ENCODE measurements at places on chromosomes 1 and 21. TPM values are rescaled to one million over a fixed set of nuclear protein-coding genes. Genes with fewer than 3 reads are reported as not detected.

DNA sequence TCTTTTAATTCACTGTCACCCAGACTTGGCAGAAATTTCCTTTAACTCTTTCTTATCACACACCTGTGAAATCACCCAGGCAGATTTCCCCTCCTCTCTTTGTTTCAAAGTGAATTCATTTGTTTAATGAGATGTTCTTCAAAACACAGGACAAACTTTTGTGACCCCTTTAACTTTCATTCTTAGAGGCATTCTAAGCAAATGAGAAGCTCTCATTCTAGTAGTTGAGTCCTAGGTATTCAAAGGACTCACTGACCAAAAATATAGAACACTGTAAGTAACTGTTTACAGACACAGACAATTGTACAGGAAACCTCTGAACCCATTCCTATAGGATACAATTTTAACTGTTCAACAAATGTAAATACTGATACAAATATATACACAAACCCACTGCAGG lies 16.9 kb downstream of the LRRC8C start:
- H3K27me3 ChIP-seq = no peaks in the 10 kb centered on the region
- no peak for DNase-seq
- no peak overlapping the region for H3K27ac ChIP-seq
- H3K4me1 ChIP-seq = no peaks in the 10 kb centered on the region
- no peaks in the 10 kb centered on the region for H3K36me3 ChIP-seq

DNA sequence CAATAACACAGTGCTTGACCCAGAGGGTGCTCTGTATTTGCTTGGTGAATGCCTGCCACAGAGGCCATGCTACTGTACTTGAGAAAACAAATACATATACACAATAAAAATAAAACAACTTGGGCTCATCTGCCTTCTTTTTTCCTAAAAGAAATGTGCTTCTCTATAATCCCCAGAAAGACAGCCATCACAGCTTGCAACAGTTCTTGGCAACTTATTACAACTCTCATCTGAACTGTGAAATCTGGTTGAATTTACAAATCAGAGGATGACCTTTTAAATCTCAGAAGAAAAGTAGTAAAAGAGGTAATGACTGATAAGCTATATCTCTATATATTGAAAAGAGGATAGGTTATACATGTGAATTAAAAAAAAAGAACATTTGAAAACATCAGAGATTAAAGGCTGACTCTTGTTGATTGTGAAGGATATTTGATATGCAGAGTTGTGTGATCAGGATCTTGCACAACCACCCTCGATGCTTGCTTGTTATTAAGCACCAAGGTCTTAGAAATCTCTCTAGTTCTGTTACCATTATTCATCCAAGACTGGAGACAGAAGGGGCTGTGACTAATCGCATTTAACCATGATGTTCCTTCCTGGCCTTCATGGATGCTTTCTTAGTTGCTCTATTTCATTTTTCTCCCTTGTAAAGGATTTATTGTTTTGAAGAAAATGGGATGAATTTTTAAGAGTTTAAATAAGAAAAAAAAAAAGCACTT lies 213.4 kb downstream of the APP start:
- H3K27me3 ChIP-seq = no peaks in the 10 kb centered on the region
- no peak overlapping the region for H3K27ac ChIP-seq
- no peak overlapping the region for H3K4me3 ChIP-seq
- DNase-seq = no peak

The TACSTD2 gene
- polyA plus RNA-seq = 0.02 TPM

The H3-3A gene
- polyA plus RNA-seq = 315 TPM

GRCh38 chr1:203599875-203600781 lies 26.5 kb upstream of the ATP2B4 start:
- no peaks in the 10 kb centered on the region for H3K36me3 ChIP-seq
- no peak overlapping the region for H3K27ac ChIP-seq
- H3K27me3 ChIP-seq = no peaks in the 10 kb centered on the region
- no peak overlapping the region for H3K4me3 ChIP-seq

The TEDDM1 gene
- not detected for polyA plus RNA-seq

DNA sequence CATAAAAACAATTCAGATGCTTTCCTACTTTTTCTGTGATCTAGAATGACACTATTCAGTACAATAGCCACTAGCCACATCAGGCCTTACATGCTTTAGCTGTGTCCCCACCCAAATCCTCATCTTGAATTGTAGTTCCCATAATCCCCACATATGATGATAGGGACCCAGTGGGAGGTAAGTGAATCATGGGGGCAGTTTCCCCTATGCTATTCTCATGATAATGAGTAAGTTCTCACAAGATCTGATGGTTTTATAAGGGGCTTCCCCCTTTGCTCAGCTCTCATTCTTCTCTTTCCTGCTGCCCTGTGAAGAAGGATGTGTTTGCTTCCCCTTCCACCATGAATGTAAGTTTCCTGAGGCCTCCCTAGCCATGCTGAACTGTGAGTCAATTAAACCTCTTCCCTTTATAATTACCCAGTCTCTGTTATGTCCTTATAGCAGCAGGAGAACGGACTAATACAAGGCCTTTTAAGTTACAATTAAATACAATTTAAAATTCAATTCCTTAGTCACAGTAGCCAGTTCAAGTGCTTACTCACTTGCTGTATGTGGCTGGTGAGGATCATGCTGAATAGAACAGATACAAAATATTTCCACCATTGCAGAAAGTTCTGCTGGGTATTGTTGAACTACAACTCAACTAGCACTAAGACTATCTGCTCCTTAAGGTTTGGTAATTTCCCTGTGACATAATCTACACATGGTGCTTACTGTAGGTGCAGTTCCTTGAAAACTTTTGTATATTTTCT lies 106.7 kb downstream of the SCMH1 start:
- H3K4me1 ChIP-seq = no peaks in the 10 kb centered on the region
- DNase-seq = no peak
- no peak overlapping the region for H3K4me3 ChIP-seq
- H3K27ac ChIP-seq = no peak overlapping the region
- H3K36me3 ChIP-seq = peaks cover 27% of the 10 kb centered on the region

DNA sequence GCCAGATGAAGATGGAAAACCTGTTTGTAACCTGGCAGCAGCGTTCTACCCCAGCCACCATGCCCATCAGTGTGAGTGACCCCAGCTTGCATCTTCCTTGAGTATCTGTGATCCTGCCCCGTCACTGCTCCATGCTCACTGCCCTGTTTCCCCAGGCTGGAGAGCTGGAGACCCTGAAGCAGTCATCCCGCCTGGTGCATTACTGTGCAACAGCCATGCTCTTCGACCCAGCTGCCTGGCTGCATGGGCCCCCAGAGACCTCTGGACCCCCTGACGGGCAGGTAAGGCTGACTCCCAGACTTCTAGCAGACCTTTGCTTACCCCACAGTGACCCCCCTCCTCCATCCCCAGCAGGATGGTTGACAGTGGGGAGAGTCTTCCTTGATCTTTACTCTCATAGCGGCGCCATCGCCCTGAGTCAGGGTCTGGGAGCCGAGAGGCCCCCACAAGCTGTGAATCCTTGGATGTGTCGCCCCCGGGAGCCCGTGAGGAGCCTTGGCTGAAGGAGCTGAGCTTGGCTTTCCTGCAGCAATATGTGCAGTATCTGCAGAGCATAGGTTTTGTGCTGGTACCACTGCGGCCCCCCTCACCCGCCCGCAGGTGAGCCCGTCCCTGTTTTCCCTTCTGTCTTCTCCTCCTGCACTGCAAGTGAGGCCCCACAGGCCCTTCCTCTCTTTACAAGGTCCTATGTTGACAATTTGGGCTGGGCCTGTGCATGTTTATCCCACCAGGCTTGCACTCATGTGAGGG lies 10.4 kb downstream of the HYI start:
- H3K27ac ChIP-seq = no peak overlapping the region
- H3K4me1 ChIP-seq = no peaks in the 10 kb centered on the region
- DNase-seq = no peak
- peaks cover 84% of the 10 kb centered on the region for H3K36me3 ChIP-seq
- H3K4me3 ChIP-seq = no peak overlapping the region

The RAD54L gene
- polyA plus RNA-seq = 11.5 TPM

DNA sequence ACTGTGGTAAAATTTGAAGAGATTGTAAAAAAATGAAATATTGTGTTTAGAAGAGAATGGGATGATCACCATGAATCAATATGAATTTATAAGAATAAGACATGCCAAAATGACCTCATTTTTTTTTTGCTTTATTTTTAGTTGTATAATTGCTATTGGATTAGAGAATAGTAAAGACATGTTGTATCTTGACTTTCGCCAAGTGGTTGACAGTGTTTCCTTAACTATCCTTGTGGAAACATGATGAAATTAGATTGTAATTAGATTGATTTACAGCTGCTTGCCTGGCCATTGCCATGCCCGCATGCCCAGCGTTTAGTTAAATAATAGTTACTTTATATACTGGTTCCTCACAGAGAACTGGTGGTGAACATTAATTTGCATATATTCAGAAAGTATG lies 154.9 kb downstream of the MAGI3 start:
- H3K27ac ChIP-seq = peak overlapping the region; percentile 79
- peaks cover 27% of the 10 kb centered on the region for H3K4me1 ChIP-seq
- DNase-seq = peak; percentile 17
- no peaks in the 10 kb centered on the region for H3K36me3 ChIP-seq

DNA sequence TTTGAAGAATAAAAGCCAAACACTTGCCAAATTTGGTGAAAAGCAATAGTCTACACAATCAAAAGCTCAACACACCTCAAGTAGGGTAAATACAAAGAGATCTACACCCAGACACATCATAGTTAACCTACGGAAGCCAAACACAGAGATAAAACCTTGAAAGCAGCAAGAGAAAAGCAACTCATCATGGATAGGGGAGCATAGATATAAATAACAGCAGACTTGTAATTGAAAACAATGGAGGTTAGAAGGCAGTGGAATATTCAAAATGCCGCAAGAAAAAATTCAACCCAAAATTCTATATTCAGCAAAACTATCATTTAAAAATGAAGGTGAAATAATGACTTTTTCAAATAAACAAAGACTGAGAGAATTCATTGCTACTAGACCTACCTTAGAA lies 105.1 kb downstream of the ITSN1 start:
- DNase-seq = peak; percentile 6
- H3K27ac ChIP-seq = no peak overlapping the region
- peaks cover 49% of the 10 kb centered on the region for H3K36me3 ChIP-seq
- H3K4me1 ChIP-seq = no peaks in the 10 kb centered on the region
- H3K4me3 ChIP-seq = no peak overlapping the region

- peak overlapping the region; percentile 60 for H3K4me3 ChIP-seq
- H3K27me3 ChIP-seq = no peaks in the 10 kb centered on the region
- no peak for DNase-seq
- H3K4me1 ChIP-seq = peaks cover 11% of the 10 kb centered on the region
- no peaks in the 10 kb centered on the region for H3K36me3 ChIP-seq
- peak overlapping the region; percentile 78 for H3K27ac ChIP-seq
Observed at GRCh38 chr1:94855307-94855700, 35.1 kb downstream of the SLC44A3 start.

The KRTAP13-2 gene
- polyA plus RNA-seq = not detected

GRCh38 chr1:47808612-47809011 lies 188.6 kb downstream of the TRABD2B start:
- DNase-seq = no peak
- no peaks in the 10 kb centered on the region for H3K4me1 ChIP-seq
- H3K4me3 ChIP-seq = no peak overlapping the region
- no peak overlapping the region for H3K27ac ChIP-seq
- no peaks in the 10 kb centered on the region for H3K36me3 ChIP-seq

The CAMTA1 gene
- 63.1 TPM for polyA plus RNA-seq

DNA sequence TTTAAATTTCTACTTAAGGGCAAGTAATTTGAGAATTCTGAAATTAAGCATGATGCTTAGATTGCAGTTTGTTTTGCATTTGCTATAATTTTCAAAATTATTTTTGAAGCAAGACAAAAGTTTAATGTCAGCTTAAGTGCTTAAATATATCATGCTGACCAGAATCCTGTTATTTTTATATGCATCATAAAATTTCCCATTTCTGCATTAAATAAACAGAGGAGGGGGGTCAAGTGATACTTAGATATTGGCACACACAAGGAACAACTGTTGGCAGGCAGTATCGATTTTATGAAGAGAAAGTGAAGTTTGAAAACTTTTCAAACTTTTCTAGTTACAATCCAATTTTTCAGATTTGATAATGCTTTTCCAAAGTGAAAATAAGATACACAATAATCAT lies 61.0 kb downstream of the MIER1 start:
- H3K4me3 ChIP-seq = no peak overlapping the region
- no peak overlapping the region for H3K27ac ChIP-seq
- DNase-seq = no peak
- H3K36me3 ChIP-seq = peaks cover 81% of the 10 kb centered on the region
- H3K4me1 ChIP-seq = no peaks in the 10 kb centered on the region

The CR1L gene
- not detected for polyA plus RNA-seq

The RNF186 gene
- polyA plus RNA-seq = not detected

- no peak overlapping the region for H3K4me3 ChIP-seq
- no peak overlapping the region for H3K27ac ChIP-seq
- no peaks in the 10 kb centered on the region for H3K36me3 ChIP-seq
- no peaks in the 10 kb centered on the region for H3K4me1 ChIP-seq
- DNase-seq = no peak
Observed at GRCh38 chr1:22282364-22282995, 139.6 kb upstream of the WNT4 start.

GRCh38 chr1:181430015-181430885 lies 53.1 kb upstream of the CACNA1E start:
- H3K4me1 ChIP-seq = no peaks in the 10 kb centered on the region
- no peaks in the 10 kb centered on the region for H3K27me3 ChIP-seq
- no peak for DNase-seq
- H3K4me3 ChIP-seq = no peak overlapping the region

DNA sequence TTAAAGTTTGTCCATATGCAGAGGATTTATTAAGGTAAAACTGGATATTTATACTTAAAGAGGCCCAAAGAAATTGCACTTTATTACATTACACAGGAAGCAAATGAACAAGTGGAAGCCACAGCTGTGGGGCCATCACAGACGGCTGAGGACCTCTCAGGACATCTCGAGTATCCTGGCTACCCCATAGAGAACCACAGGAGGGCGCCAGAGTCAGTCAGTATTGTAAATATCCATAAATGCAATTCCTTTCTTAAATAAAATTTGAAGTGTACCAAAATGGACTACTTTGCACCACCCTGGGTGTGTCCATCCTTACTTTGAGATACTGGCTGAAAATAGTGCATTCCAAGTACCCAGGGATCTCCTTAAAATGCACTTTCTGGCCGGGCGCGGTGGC lies 257.2 kb downstream of the MRPL39 start:
- peaks cover 3% of the 10 kb centered on the region for H3K36me3 ChIP-seq
- H3K27me3 ChIP-seq = no peaks in the 10 kb centered on the region
- no peak overlapping the region for H3K27ac ChIP-seq
- H3K4me3 ChIP-seq = no peak overlapping the region

- H3K4me1 ChIP-seq = no peaks in the 10 kb centered on the region
- H3K36me3 ChIP-seq = no peaks in the 10 kb centered on the region
- no peak overlapping the region for H3K4me3 ChIP-seq
Observed at GRCh38 chr1:43588592-43588991, 57.9 kb downstream of the PTPRF start.

The KCNK2 gene
- polyA plus RNA-seq = 16.2 TPM

- H3K27ac ChIP-seq = no peak within 1 kb of the TSS
- peak; percentile 98 for DNase-seq
- no peak within 1 kb of the TSS for H3K4me3 ChIP-seq
- peaks cover 14% of the 10 kb centered on the region for H3K27me3 ChIP-seq
Observed at GRCh38 chr1:39788758-39789570, at the start of gene BMP8B. Gene BMP8B, minus strand, starts transcription at chr1:39788865. Its CDS starts 380 bp downstream, at chr1:39788485.

Data from SK-N-SH (cell line).